WERI-Rb-1 (cell line): ENCODE measurements at places on chromosomes 13 and 19.

GRCh38 chr19:18339723-18340122 lies 675 bp upstream of the PGPEP1 start:
- DNase-seq: peak; percentile 34

- no peak for DNase-seq
Measured at GRCh38 chr13:79660361-79660760, 179.4 kb downstream of the NDFIP2 start.

- DNase-seq: no peak
Measured at GRCh38 chr19:677201-677600, 1.0 kb downstream of the FSTL3 start.

DNA sequence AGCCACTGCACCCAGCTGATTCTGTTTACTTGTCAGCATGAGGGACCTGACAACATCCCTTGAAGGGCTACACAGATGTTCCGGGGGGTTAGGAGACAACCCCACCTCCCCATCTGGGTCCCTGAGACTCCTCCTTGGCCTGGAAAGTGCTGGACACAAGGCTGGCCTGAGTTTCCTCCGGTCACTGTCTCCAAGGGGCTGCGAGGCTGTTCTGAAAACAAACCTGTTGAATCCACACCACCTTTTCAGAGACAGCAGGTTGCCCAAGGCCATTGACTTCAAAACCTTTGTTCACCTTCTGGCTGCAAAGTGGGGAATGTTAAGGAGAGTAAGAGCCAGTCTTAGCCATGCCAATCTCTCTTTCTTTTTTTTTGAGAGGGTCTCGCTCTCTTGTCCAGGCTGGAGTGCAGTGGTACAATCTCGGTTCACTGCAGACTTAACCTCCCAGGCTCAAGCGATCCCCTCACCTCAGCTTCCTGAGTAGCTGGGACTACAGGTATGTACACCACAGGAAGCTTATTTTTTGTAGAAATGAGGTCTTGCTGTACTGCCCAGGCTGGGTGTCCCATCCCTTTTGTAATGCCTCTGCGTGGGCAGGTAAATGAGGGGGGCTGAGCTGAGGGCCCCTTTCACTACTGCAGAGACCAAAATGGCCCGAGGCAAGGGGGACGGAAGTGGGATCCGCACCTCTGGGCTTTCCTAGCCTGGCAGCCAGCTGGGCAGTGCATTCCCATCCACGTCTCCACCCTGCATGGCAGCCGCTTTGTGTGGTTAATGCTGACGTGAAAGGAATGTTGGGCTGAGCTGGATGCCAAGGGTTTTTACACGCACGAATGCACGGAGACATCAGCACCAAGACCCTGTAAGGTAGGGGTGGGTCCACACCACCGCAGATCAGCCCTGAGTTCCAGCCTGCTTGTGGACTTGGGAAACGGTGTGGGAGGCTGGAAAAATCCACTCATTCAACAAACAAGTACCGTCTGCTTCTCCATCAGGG lies 1.9 kb upstream of the ZNF628 start:
- DNase-seq: no peak

GRCh38 chr19:37981785-37982475 lies 74.9 kb downstream of the SIPA1L3 start:
- DNase-seq: no peak

GRCh38 chr19:30886222-30886621 lies 463.0 kb downstream of the TSHZ3 start:
- DNase-seq: no peak

DNA sequence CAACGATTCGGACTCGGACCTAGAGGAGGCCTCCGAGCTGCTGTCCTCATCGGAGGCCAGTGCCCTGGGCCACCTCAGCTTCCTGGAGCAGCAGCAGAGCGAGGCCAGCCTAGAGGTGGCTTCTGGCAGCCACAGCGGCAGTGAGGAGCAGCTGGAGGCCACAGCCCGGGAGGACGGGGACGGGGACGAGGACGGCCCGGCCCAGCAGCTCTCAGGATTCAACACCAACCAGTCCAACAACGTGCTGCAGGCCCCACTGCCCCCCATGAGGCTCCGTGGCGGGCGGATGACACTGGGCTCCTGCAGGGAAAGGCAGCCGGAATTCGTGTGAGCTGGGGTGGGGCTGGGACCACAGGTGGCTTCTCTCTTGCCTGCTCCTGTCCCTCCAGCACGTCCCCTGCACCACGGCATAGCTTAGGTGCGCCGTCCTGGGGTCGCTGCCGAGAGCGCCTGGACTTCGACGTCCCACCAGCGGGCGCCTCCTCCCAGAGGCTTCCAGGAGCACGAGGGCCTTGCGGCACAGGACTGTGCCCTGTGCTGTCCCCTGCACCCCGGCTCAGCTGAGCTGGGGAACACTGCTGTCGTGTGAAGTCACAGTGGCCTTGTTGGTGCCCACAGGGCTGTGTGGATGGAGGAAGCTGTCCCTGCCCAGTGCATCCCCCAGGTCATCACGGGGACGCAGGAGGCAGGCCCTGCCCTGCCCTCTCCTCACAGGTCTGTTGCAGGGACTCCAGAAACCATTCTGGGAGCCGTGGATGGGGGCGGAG lies 9.3 kb downstream of the POLR2E start:
- no peak for DNase-seq

DNA sequence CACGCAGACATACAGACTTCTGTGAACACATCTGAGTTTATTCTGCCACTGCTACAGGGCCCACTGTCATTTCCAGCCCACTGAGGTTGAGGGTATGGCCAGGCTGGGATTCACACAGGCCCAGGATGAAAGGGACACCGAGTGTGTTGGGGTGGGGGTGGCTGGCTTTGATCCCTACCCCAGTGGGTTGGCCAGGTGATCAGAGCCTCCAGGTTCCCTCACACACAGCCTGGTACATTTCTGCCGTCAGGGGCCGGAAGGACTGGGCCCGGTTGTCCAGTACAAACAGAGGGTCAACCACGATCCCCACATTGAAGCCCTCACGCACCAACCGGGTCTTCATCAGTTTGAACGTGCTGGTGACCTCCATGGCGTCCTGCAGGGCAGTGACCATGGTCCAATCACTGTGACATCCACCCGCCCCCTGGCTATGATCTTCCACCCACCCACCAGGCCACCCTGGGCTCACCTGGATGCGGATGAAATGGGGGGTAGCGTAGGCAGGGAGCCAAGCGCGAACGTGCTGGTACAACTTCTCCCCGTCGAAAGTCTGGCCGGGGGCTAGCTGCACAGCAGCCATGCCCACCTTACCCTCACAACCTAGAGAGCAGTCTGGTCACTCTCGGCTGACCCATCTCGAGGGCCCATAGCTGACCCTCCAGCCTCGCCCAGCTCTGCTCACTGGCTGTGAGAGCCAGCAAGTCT lies 13.3 kb downstream of the SLC27A5 start:
- DNase-seq: no peak

DNA sequence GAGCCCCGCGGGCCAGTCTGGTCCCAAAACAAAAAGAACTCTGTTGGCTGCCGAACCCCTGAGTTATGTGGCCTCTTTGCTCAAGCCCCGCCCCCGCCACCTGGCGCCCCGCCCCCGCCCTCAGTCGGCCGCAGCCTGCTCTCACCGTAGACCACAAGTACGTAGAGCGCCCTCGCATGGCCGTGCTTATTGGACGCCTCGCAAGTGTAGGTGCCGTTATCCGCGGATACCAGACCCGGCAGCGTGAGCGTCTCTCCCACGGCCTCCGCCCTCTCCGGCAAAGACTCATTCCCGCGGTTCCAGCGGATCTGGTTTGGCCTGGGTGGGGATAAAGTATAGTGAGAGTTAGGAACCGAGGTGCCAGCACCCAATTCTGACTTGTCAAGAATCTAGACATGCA lies 5.5 kb upstream of the ZNF428 start:
- DNase-seq: peak; percentile 29

- DNase-seq: no peak
Measured at GRCh38 chr13:110945928-110946570, 31.2 kb upstream of the ANKRD10 start.

- DNase-seq: no peak
Measured at GRCh38 chr13:91904005-91904404, 505.6 kb downstream of the GPC5 start.

GRCh38 chr13:46295491-46296114 lies 83.9 kb downstream of the LRRC63 start:
- DNase-seq: no peak

DNA sequence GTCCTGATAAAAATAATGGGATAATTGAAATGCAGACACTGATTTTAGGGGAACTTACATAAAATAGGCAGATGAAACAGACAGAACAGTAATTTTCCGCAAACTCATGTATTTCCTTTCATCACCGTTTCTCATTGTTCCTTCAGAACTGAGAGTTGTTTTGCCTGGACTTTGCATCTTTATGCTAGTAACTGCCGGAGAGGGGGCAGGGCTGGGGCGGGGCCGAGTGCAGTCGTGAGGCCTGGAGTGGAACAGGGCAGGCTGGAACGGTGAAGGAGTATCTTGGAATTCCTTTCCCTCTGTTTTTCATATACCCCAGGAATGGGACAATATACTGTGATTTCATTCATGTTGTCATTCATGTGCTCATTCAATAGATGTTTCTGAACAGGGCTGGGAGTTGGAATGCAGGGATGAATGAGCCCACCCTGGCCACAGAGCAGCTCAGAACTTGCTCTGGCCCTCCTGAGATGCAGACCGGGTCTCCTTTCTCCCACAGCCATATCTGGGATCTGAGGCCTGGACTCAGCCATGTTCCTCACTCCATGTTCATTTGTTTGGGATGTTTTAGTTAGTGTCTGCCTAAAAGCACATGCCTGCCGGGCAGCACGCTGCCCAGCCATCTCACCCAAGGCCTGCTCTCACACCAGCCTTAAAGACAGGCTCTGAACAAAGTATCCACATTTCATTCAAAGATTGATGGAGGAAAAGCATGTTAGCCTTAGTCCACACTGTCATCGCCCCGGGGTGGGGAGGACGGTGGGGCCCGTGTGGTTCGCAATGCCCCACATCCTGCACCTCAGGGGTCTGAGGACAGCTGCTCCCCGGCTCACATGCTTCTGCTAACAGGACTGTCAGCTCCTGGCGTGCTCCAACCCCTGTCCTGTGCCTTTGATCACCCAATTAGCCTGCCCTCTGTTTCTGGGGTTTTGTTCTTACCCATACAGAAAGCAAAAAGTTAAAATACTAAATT lies 92.9 kb downstream of the SOX1 start:
- no peak for DNase-seq

- no peak for DNase-seq
Measured at GRCh38 chr13:22014469-22014868, 343.6 kb downstream of the FGF9 start.

DNA sequence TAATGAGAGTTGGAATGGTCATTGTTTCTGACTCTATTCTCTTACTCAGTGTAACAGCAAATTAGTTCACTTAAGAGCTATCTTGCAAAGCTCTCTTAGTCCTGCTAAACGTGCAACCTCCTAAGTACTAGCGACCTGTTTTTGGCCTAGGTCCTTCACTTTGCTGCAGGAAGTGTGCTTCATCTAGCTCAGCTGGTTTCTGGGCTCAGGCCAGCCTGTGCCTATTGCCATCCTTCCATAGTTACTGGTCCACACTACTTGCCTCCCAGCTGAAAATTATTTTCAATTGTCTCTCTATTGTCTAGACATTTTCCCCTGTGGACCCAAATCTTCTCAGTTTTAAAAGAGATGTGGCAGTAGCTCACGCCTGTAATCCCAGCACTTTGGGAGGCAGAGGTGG lies 561.3 kb downstream of the FGF9 start:
- no peak for DNase-seq

DNA sequence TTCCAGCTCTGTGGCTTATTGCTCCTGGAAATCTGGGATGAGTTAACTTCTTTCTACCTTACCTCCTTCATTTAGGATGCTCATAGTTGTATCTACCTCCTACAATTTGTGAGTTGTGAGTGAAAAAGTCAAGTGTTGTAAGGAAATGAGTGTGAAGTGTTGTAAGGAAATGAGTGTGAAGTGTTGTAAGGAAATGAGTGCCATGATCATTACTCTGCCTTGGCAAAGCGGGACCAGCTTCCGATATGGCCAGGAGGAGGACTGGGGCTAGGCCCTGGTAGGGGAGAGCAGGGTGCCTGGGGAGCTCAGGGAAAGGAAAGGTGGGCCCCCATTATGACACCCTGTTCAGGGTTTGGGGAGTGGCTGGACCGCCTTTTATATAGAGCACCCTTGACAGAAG lies 435.2 kb downstream of the FGF9 start:
- no peak for DNase-seq

GRCh38 chr13:23748109-23748990 lies 140.8 kb downstream of the MIPEP start:
- peak; percentile 63 for DNase-seq

DNA sequence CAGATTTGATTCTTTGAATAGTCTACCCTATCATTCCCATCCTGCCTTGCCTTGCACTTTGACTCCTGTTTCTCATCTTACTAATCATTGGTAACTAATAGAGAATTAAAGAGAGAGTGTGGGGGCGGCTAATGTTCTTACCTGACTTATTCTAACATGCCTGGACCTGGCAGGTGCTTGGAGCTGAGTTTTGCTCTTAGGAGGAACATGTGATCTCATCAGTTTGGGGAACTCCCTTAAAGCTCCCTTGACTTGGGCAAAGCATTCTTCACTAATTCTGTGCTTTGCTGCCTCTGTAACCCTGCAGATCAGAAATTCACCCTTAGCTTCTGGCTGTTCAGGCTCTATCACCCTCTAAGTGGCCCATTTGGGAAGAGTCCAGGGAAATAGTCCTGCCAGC lies 861.1 kb downstream of the GPC5 start:
- no peak for DNase-seq

GRCh38 chr13:24328145-24328544 lies 18.8 kb downstream of the C1QTNF9 start:
- no peak for DNase-seq

- no peak for DNase-seq
Measured at GRCh38 chr13:37490176-37490779, 108.3 kb downstream of the POSTN start.

GRCh38 chr13:24854311-24854710 lies 90.3 kb downstream of the RNF17 start:
- no peak for DNase-seq

- DNase-seq: no peak
Measured at GRCh38 chr19:18999016-18999758, 34.1 kb downstream of the SUGP2 start.

DNA sequence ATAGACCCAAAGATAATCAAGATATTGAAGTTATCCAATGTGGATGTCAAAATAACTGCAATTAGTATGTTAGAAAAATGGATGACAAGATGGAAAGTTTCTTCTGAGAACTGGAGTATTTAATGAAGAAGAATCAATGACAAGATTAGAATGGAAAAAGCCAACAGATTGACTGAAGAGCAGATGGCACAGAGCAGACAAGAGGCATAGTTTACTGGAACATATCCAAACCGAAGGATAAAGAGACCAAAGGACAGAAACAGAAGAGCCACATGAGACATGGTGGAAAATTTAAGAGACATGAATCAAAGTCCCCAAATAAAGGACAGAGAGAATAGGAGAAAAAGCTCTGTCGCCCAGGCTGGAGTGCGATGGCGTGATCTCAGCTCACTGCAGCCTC lies 89.6 kb upstream of the RXFP2 start:
- no peak for DNase-seq

GRCh38 chr13:73399347-73400216 lies 340.8 kb downstream of the KLF5 start:
- DNase-seq: no peak

- no peak for DNase-seq
Measured at GRCh38 chr13:94860981-94861407, 148.6 kb upstream of the SOX21 start.
